Lung (tissue), 17 donors: ENCODE measurements at places on chromosomes 11 and 22. TPM values are rescaled to one million over a fixed set of nuclear protein-coding genes. Genes with fewer than 3 reads are reported as not detected.

DNA sequence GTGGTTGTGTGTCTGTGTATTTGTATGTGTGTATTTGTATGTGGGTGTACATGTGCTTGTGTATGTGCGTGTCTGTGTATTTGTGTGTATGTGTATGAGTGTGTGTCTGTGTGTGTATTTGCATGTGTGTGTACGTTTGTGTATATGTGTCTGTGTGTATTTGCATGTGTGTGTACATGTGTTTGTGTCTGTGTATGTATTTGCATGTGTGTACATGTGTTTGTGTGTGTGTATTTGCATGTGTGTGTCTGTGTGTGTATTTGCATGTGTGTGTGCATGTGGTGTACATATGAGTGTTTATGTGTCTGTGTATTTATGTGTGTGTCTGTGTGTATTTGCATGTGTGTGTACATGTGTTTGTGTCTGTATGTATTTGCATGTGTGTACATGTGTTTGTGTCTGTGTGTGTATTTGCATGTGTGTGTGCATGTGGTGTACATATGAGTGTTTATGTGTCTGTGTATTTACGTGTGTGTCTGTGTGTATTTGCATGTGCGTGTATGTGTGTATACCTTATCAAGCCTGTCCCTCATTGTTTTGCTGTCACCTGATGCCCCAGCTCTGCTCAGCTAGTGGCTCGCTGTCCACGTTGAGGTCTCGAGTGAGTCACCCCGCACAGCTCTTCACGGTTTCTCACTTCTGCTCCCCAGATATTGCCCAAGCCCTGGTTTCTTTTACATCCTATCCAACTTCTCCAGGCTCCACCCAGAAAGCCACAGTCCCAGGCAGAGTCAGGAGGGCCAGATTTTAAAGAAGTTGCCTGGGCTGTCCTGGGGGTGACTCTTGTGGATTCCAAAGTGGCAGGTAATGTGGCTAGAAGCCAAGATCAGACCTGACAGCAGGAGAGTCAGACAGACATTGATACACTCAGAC, 15.2 kb downstream of the MB start:
- DNase-seq, result no peak

The UBQLN3 gene
- not detected for polyA plus RNA-seq

DNA sequence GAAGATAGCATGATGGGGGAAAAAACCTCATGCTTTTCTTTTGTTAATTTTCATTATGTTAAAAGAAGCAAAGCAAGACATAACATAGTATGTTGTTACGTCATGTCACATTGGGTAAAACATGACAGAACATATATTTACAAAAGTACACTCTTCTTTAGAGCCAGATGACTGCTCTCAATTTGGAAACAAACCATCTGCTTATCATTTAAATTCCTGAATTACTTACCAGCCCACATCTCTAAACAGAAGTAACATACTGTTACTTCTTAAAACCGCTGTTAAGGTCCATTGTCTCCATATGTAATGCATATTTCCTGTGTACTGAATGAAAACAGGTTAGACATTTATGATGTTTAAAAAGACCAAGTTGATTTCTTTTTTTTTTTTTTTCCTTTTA, 100.0 kb downstream of the TMEM135 start:
- DNase-seq, result peak; percentile 51

DNA sequence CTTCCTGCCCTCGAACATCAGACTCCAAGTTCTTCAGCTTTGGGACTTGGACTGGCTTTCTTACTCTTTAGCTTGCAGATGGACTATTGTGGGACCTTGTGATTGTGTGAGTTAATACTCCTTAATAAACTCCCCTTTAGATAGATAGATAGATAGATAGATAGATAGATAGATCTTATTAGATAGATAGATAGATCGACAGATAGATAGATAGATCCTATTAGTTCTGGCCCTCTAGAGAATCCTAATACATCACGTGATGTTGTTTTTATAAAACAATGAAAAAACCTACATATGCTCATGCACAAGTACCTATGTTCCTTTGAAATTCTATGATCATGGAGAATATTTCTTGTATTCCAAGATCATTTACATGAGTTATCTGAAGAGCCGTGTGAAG, 23.9 kb downstream of the APOBEC3H start:
- DNase-seq, result no peak

DNA sequence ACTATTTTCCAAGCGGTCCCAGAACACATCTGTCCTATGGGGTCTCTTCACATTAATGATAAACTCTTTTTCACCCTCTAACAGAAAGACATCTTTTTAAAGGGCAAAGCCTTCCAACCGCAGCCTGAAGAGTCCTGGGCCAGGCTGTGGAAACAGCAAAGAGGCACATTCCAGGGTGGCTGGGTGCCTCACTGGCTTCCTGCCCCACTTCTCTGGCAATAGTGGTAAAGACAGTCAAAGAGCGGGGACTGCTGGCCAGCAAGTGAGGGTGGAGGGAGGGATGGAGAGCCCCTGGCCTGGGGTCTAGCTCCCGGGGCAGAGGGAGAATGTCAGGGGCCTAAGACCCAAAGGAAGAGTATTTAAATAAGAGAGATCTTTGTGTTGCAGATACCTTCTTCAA, 10.2 kb upstream of the CHST1 start:
- DNase-seq, result no peak

- DNase-seq, result no peak
Observed at GRCh38 chr11:76801225-76801624, 18.1 kb downstream of the TSKU start.

DNA sequence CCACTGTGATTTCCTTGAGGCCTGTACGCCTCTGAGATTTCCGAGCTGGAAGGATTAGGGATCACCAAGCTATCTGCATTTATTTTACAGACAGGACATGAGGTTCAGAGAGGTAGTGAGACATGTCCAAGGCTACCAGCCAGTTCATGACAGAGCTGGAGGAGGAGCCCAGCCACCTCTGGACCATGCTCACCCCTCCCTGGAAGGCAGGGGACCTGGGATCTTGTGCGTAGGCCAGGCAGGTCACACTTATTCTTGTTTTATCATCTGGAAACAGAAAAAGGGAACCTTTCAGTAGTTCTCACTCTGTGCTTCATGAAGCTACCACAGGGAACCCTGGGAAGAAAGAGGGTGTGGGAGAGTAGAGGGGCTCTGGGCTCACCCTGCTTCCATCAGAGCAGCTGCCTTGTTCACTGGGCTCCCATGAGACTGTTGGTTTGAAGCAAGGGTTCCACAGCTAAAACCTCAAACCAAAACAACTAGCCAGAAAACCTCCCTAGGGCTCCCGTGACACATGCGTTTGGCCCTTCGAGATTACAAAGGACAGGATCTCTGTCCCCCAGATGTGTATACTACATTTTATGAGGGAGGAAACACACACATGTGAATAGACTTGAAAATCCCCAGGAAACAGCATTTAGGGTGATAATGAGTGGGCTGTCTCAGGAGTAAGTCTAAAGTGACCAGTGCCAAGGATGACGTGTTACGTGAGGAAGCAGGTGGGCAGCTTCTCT, 106.4 kb downstream of the DSCAML1 start:
- DNase-seq, result no peak

GRCh38 chr11:8227156-8228152, 36.2 kb downstream of the LMO1 start:
- DNase-seq, result no peak

- peak; percentile 41 for DNase-seq
Observed at GRCh38 chr22:38246692-38247091, 26.1 kb downstream of the TMEM184B start.

- DNase-seq, result no peak
Observed at GRCh38 chr11:68962527-68963250, 18.1 kb downstream of the MRGPRD start.

The TRIM29 gene
- 13.0 TPM for polyA plus RNA-seq

The EHF gene
- 43.4 TPM for polyA plus RNA-seq

GRCh38 chr11:11740073-11740702, 101.6 kb upstream of the USP47 start:
- no peak for DNase-seq

The OR52I1 gene
- polyA plus RNA-seq, result not detected

- DNase-seq, result peak; percentile 48
Observed at GRCh38 chr11:131760091-131761061, 390.0 kb downstream of the NTM start.

The GTPBP1 gene
- polyA plus RNA-seq, result 35.8 TPM

DNA sequence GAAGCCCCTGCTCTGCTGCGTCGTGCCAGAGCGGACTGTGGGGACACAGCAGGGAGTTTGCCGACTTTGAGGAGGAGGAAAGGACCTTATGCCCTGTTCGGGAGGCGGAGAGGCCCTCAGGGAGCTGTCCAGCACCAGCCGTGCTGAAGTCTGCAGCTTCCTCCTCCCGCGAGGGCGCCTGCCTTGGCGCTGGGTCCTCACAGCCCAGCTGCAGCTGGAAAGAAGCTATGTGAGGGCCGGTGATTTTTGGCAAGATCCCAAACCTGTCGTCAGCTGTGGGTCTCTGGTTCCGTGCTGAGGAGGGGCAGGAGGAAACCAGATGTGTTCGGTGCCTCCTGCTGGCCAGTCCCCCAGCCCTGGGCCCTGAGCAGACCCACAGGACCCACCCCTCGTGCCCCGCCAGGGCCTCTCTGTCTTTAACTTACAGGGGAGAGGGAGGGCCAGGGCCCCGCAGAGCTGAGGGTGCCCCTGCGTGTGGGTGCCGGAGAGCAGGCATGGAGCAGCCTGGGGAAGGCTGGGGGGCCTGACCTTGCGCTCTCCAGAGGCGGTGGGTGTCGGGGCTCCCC, 12.0 kb downstream of the BRSK2 start:
- peak; percentile 89 for DNase-seq

The TSPAN18 gene
- 8.3 TPM for polyA plus RNA-seq

The CD3E gene
- polyA plus RNA-seq, result 5.1 TPM

DNA sequence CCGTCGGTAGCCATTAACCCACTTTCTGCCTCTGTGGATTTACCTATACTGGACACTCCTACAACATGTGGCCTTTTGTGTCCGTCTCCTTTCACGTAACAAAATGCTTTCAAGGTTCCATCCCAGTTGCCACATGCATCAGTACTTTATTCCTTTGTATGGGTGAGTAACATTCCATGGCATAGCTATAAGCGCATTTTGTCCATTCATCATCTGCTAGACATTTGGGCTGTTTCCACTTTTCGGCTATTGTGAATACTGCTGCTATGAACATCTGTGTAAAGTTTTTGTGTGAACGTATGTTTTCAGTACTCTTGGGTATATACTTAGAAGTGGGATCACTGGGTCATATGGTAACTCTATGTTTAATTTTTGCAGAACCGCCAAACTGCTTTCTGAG, 257.2 kb downstream of the ST3GAL4 start:
- DNase-seq, result no peak

DNA sequence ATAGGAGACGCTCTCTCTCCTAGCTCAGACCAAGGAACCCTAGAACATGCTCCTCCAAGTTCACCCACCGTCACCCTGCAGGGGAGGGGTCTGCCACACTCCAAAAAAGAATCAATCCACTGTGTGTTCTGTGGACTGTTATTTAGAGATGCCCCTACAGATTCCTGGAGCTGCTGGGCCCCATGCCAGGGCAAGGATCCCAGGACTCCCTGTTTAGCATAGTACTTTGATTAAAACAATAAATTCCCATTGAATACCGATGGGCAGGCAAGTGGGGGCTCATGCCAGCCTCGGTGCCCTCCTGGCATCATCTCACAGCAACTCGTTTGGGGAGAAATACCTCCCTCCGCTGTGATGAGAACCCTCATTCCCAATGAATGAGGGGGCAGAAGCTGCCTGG, 247.5 kb downstream of the ST3GAL4 start:
- DNase-seq, result no peak

- DNase-seq, result no peak
Observed at GRCh38 chr11:76215941-76216340, 9.6 kb upstream of the WNT11 start.

GRCh38 chr11:116217441-116217840, 555.3 kb downstream of the BUD13 start:
- DNase-seq, result no peak

DNA sequence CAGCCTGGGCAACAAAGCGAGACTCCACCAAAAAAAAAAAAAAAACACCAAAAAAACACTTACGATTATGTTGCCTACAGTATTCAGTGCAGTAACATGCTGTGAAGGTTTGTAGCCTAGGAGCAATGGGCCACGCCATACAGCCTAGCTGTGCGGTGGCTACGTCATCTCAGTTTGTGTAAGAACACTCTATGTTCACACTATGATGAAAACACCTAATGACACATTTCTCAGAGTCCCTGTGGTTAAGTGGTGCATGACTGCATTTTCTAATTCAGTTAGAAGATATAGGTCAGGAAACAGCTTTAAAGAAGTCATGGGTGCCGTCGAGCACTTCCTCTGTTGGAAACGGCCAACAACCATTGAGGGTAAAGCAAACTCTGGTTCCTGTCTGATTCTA, 75.7 kb upstream of the ANO1 start:
- DNase-seq, result no peak

DNA sequence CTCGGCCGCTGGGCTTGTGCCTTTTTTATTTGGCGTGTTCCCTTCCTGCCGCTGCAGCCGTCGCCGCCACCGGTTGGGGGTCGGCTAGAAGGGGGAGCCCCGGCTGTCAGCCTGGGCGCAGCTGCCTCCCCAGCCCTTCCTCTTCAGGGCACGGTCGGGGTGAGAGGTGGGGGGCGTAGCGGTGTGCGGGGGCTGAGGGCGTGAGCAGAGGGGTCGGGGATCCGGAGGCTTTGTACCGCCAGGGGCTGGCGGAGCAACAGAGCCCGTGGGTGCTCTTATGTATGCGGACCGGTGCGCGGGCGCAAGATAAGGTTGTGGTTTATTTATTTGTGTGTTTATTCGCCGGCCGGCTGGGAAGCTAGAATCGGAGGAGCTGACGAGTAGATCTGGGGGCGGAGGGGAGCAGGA, 477 bp downstream of the ZBTB16 start:
- DNase-seq, result no peak

DNA sequence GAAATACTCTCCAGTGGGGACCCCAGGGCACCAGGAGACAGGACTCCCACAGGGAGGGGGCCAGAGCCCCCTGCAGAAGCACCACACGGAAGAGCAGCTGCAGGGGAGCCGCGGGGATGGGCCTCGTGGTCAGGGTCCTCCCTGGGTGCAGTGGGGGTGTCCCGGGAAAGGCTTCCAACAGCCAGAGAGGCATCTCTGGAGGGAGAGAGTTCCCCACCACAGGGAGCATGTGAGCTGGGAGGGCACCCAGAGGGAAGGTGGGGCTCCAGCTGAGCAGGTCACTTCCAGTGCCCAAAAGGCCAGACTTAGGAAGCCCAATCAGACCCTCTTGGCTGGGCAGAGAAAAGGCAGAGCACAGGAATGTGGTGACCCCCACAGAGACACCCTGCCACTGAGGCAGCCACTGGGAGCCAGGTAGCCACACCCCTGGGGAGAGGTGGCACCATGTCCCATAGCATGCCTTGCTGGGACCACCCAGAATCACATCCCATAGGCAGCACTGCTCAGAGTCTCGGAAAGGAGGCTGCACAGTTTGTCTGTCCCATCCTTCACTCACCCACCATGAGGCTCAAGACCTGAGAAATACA, 49.9 kb upstream of the LMO1 start:
- no peak for DNase-seq

DNA sequence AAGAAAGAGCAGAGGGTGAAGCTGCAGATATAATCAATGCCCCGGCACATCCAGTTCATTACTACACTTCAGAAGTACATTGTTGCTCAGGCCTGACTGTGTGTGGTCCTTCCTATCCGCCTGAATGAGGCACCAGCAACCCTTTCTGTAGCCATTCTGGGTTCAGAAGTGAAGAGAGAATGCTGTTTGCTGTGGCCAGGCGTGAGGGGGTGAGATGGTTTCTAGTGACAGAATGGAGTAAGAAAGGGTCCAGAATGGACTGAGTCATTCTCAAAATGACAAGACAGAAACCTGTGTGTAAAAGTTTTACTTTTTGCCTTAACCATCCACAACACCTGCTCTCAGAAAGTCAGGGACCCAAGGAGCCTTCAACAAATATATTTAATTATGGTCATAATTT, 334.8 kb downstream of the GUCY1A2 start:
- no peak for DNase-seq

- no peak for DNase-seq
Observed at GRCh38 chr22:35541254-35541748, 670 bp downstream of the RASD2 start.
